ENCODE measurements at places on chromosomes 7 and 10.
A peak's percentile ranks its signal among the peaks of the same experiment; 100 is the strongest.

DNA sequence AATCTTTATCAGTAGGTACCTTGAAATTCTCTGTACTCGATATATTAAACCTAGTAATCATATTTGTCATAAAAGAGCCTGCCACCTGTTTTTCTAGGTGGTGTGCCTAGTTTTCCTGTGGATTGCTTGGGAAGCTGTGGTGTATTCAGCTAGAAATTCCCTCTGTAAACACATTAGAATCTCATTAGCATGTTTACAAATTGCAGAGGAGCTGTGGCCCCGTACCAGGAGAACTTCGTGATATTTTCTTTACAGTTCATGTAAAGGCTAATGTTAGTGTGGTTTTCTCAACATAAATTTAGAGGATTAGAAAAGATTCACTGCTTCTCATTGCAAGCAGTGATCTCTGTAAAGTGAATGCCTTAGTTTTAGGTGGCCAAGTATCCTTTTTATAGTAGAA lies 144.7 kb downstream of the CCSER2 start:
- no peak for DNase-seq

- peak; percentile 99 for DNase-seq
These were observed 232.5 kb downstream of the SKIDA1 start for GRCh38 chr10:21292763-21293517.

- no peak for DNase-seq
These were observed 61.8 kb downstream of the RNF32 start for GRCh38 chr7:156702399-156702798.

GRCh38 chr7:44326261-44327125 lies 1.1 kb upstream of the CAMK2B start:
- no peak for DNase-seq

DNA sequence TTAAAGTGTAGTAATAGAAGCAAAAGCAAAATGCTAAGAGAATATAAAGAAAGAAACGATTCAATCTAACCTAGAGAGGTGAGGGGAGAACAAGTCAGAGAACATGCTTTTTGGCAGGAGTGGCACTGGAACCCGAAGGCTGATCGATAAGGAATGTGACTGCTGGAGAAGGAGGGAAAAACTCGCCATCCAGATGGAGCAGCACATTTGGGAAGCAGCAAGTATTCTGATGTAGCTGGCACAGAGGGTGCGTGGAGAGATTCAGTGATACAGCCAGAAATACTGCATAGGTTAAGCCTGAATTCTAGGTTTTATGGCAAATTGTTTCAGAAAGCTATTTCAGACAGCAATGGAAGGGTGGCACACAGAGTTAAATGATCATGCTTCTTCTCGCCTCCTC lies 42.0 kb downstream of the USP6NL start:
- DNase-seq: no peak

DNA sequence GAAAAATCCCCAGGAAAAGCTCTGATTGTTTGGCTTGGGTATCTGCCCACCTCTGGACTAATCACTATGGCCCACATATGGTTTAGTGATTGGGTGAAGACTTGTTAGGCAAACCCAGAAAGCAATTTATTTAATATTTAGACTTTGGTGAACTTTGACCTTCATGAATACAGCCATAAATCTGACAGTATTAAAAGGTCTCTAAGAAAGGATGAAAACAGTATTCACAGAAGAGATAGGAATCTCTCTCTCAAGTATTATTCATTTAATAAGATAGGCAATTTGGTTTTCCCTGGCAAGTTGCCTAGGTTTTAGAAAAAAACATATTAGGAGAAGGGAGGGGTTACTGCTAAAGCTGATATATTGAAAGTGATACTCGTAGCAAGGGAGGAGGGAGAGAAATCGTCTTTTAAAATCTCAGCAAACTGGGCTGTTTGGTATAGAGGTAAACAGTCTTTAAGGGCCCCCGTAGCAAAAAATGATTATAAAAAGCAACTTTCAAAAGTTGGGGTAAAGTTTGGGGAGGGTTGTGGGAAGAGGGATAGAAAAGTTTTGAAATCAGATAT lies 57.1 kb downstream of the LSMEM1 start:
- peak; percentile 2 for DNase-seq

- peak; percentile 61 for DNase-seq
These were observed 54.6 kb downstream of the BPGM start for GRCh38 chr7:134701272-134701671.

- peak; percentile 74 for DNase-seq
These were observed 17.5 kb downstream of the CFAP69 start for GRCh38 chr7:90262438-90262837.

GRCh38 chr10:116836083-116836482 lies 13.2 kb upstream of the ENO4 start:
- no peak for DNase-seq

GRCh38 chr7:145645135-145645515 lies 471.5 kb upstream of the CNTNAP2 start:
- no peak for DNase-seq

GRCh38 chr7:17994079-17994850 lies 33.4 kb downstream of the PRPS1L1 start:
- no peak for DNase-seq

GRCh38 chr10:47029181-47030009 lies 118.2 kb downstream of the PTPN20 start:
- DNase-seq: no peak

DNA sequence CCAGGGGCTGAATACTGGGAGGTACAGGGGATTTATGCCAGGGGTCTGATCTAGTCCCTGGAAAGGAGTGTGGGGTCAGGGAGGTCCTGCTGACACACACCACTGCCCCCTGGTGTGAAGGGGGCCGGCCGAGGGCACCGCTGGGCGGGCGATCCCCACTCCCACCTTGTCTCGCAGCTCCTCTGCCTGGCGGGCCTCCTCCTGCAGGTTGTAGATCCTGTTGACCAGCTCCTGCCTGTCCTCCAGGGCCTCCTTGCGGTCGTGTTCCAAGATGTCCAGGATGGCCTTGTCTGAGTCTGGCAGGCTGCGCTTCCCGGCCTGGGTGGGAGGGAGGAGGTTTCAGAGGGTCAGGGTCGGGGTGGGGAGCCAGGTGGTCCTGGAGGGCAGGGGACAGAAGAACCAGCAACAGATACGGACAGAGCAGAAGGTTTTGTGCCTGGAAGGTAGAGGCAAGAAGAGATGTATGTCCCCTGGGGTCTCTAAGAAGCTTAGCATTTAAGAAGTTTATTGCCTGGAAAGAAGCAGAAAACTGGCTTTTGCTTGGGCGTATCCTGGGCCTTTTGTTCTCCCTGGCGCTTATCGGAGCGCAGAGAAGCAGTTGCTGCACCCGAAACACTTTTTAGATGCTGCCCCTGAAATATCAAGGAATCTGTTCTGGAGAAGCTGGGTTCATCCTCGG lies 94.5 kb upstream of the GNA12 start:
- no peak for DNase-seq

- DNase-seq: no peak
These were observed 245.6 kb downstream of the MALRD1 start for GRCh38 chr10:19294233-19294632.

DNA sequence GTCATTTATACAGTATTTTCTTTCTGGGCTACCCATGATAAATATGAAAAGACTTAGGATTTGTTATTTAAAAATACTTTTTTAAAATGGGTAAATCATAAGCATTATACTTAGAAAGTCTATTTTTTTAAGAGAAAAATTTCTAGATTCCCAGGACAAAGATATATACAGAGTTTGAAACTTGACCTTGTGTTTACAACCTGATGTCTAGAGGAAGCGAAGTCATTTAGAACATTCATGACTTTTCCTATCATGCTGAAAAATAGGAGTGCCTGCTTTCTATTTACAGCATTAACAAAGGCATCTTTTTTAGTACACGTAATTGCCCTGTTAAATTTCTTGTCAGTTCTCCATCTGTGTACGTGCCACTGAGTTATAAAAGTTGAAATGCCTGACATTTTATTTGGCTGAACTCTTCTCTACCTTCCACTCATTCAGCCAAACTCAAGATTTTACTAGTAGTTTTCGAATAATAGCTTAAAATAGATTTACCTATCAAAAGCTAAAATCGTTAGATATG lies 23.0 kb downstream of the GNAT3 start:
- DNase-seq: no peak

- DNase-seq: no peak
These were observed 32.5 kb downstream of the COL17A1 start for GRCh38 chr10:104053201-104053600.

DNA sequence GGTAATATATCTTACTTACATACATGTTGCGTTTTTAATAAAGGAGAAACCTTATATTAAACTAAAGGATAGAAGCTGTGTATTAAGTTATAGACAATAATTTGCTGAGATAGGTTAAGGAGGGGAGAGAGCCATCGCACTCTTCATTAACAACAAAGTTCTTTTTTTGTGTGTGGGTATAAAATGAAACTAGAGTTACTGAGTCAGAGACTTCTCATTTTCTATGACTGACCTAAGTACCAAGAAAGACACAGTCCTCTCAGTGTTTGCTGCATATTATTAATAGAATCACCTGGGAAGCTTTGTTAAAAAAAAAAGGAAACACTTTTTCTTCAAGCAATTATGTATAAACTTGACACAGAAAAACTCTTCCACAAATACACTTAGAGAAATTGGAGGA lies 31.4 kb downstream of the FEZF1 start:
- no peak for DNase-seq

- DNase-seq: no peak
These were observed 27.4 kb upstream of the INPP5A start for GRCh38 chr10:132510174-132510611.

- no peak for DNase-seq
These were observed 118.8 kb upstream of the UNC5B start for GRCh38 chr10:71093531-71093930.

DNA sequence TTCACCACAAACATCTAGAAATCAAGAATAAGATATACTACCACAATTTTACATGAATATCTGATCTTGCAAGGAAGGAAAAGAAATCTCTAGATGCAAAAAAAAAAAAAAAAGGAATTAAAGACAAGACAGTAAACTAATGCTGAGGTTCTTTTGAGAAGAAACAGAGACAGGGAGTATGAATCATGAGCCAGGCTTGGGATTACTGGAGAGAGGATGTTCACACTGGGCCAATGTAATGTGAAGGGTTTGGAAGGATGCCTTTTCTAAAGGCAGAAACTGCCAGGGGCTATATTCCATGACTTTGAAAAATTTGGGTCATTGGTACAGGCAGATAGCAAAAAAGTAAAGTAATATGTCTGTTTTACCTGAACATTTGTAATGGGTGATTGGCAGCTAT lies 573.0 kb upstream of the IGFBP3 start:
- peak; percentile 66 for DNase-seq

DNA sequence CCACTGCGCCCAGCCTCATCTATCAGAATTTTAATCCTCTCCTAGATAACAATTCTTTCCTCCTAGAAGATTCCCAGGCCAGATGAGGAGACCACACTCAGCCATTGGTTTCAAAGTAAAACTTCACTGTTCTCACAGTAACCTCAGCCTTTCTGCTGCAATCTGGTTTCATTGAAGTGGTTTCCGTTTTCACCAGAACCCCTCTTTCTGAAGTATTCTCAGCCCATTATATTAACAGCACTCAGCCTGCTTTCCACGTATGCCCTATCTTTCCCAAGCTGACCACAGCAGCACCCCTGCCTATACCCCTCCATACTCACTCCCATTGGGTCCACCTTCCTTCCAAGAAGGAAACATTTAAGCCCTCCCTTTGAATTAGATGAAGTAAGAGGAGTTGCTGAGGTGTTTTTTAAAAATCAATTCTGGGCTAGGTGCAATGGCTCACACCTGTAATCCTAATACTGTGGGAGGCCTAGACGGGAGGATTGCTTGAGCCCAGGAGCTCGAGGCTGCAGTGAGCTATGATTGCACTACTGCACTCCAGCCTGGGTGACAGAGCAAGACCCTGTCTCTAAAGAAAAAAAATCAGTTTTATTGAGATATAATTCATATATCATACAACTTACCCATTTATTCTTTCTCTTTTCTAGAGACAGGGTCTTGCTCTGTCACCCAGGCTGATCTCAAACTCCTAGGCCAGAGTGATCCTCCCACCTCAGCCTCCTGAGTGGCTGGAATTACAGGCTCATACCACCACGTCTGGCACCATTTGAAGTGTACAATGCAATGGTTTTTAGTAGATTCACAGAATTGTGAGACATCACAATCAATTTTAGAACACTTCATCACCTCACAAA lies 11.3 kb downstream of the PLAU start:
- DNase-seq: no peak

Data from fibroblast of the aortic adventitia (primary cell).